Large intestine (tissue), 12 donors: ENCODE measurements at places on chromosomes 12 and 14. TPM values are rescaled to one million over a fixed set of nuclear protein-coding genes. Genes with fewer than 3 reads are reported as not detected.

GPR84 gene
- 0.16 TPM for polyA plus RNA-seq

KRT73 gene
- 0.97 TPM for polyA plus RNA-seq

TMEM253 gene
- 62.3 TPM for polyA plus RNA-seq

FRMD6 gene
- 10.3 TPM for polyA plus RNA-seq

EGLN3 gene
- 51.9 TPM for polyA plus RNA-seq

HSP90B1 gene
- 810 TPM for polyA plus RNA-seq

FGF6 gene
- 0.07 TPM for polyA plus RNA-seq

CAPZA3 gene
- 0.04 TPM for polyA plus RNA-seq

TCL1A gene
- polyA plus RNA-seq: 0.40 TPM

LBHD2 gene
- not detected for polyA plus RNA-seq

GRCh38 chr14:97640031-97640430 is 842.8 kb downstream of the VRK1 start:
- DNase-seq: no peak

GRCh38 chr12:102118874-102119273 is 1.0 kb downstream of the NUP37 start:
- DNase-seq: no peak

DNA sequence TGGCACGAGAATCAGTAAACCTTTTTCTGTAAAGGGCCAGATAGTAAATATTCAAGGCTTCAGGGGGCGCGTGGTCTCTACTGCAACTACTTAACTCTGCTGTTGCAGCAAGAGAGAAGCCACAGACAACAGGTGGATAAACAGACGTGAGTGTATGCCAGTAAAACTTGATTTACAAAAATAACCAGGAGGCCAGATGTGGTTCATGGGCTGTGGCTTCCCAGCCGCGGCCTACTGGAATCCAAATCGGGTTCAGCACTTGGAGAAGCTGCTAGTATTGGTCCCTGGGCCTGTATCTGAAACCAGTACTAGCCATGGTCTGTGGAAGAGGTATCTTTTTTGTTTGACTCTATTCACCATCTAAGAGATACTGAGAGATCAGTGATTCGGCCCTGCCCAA is 13.3 kb downstream of the PPP2R5C start:
- DNase-seq: no peak

- peak; percentile 98 for DNase-seq
Observed at GRCh38 chr14:96239711-96240141, 16.3 kb upstream of the BDKRB1 start.

- DNase-seq: no peak
Observed at GRCh38 chr12:6684609-6685008, 4.6 kb downstream of the ZNF384 start.

DNA sequence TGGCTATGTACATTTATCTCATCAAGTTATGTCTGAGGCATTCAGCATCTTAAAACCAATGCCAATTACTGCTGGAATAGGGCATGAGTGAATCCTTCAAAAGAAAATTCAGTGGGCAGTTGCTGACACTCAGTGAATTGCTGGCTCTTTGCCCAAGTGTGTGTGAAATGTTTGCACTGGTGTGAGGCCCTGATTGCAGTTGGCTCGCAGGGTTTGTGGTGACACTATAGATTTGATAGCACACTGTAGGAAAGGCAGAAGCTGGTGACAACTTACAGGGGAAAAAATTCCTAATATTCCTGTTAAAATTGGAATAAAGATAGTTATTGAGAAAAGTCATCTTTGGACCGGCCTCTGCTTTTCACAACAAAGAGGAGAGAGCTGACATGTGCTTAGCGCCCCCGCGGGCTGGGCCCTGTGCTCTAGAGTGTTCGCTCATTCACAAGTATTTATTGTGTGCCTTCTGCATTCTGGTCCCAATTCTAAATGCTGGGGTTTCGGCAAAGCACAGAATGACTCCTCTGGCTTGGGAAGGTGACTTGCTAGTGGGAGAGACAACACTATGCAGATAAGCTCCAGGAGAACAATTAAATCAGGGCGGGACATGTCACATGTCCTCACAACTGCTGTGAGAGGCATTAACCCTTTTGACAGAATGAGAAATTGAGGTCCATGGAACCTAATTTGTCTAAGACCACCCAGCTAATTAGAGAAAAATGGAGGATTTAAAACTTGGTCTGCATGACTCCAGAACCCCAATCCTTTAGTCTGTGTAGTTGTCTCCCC is 418.7 kb downstream of the NPAS3 start:
- peak; percentile 4 for DNase-seq

- DNase-seq: no peak
Observed at GRCh38 chr12:42162965-42163364, 18.3 kb upstream of the GXYLT1 start.

DNA sequence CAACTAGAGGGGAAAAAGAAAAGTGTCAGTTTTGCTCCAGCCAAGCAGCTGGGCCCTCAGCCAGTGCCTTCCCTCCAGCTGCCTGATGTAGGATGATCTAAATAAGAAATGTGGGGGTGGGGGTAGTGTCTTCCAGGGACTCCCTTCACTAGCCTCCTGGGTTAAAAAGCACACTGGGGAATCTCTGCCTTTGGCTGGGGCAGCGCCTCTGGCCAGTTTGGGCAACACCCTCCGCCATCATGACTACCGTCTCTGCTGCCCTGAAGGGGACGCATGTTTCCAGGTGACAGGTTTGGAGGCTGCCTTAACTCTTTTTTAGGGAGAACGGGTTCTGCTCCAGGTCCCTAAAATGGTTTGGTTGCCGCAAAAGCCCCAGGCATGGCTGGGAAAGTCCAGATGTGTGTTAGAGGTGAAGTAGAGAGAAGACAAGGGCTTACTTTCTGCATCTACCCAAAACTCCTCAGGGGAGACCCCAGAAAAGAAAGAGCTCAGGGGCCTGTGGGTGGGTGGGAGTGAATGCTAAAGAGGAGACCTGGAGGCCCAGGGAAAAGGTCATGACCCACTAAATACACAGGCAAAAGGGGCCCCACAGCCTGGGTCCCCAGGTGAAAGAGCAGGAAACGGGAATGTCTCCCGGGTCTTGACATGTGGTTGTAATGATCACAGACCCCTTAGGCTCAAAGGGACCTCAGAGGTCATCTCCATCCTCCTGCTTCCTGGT is 132.8 kb upstream of the CCND2 start:
- no peak for DNase-seq

GRCh38 chr12:122793685-122794106 is 19.3 kb downstream of the CCDC62 start:
- DNase-seq: peak; percentile 46

GRCh38 chr14:86521843-86522242 is 991.9 kb downstream of the FLRT2 start:
- no peak for DNase-seq

DNA sequence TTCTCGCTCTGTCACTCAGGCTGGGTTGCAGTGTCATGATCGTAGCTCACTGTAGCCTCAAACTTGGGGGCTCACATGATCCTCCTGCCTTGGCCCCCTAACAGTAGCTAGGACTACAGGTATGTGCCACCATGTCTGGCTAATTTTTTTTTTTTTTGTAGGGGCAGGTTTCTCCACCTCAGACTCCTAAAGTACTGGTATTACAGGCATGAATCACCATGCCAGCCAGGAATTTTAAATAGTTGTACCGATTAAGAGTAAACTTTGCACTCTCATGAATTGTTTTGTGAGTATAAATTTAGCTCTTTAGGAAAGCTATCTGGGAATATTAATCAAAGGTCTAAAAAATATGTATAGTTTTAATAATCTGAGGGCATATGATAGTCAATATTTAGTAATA is 25.5 kb downstream of the YEATS4 start:
- DNase-seq: no peak

DNA sequence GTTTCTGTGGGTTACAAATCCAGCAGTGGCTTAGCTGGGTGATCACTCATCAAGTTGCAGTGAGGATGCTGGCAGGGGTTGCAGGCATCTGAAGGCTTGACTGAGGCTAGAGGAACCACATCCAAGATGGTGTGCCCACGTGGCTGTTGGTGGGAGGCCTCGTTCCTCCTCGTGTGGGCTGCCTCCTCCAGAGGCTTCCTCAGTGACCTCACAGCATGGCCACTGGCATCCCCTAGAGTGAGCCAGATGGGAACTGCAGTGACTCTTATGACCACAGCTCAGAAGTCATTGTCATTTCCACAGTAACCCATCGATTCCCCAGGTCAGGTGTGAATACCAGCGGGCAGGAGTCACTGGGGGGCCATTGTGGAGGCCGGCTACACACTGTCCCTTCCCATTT is 17.8 kb downstream of the AACS start:
- DNase-seq: no peak

DNA sequence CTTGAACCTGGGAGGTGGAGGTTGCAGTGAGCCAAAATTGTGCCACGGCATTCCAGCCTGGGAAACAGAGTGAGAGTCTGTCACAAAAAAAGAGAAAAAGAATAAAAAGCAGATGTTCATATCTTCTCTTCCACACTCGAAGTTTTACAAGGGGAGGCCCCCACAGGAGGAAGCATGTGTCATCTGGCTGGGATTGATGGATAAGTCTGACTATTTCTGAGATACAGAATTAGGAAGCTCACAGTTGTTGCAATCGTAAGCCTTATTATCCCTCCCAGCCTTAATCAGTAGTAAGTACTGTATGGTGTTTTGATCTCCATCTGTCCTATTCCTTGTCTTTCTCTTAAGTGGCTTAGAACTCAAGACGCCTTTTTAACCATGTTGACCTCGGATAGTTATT is 31.9 kb upstream of the RASSF8 start:
- DNase-seq: no peak

DNA sequence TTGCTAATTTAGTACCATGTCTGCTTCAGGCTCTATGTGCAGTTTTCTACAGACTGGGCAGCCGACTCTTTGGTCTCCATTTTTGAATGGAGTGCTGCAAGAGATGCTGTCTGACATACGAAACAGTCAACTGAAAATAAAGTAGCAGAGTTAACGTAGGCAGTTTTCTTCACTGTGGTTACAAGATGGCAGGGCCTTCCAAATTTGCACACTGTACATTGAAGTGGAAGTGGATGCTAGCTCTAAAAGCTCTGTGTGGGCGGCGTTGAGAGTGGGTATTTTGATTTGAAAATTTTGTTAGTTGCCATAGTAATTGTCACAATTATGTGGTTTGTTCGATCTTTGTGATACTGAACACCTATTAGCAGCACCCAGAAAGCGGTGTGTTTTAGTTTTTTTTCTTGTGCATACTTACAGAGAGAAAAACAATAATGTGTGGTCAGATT is 154.9 kb upstream of the ATP2B1 start:
- DNase-seq: no peak

DNA sequence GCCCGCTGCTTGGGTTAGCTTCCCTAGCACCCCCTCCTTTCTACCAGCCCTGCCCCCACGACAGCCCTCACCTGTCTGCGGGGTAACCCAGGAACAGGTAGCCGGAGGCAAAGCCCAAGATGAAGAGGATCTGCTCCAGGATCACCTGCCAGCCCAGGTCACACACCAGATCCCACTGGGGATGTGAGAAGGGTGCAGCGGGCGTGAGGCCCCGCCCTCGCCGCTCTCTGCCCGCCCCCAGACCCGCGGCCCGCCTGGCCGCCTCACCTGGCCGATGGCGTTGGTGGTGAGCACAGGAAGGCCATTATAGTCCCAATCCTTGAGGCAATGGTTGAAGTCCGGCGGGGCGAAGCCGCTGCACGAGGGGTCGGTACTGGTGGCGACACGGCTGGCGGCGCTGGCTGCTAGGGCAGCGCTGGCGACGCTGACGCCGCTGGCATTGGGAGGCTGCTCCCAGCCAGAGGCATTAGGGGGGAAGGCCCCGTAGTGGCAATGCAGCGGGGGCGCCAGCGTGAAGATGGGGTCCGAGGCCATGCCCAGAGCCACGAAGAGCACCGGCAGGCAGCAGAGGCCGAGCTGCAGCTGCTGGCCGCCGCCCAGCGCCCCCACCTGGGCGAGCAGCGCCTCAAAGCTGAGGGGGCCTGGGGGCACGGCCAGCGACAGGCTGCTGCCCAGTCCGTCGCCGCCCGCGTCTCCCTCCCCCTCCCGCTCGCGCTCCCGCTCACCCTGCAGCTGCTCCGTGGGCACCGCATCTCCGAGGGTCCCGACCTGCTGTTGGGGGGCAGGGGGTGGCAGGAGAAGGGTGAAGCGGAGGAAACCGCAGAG is 794 bp downstream of the SLC22A17 start:
- peak; percentile 41 for DNase-seq

GRCh38 chr12:128305336-128305892 is 38.4 kb downstream of the TMEM132C start:
- DNase-seq: no peak

DNA sequence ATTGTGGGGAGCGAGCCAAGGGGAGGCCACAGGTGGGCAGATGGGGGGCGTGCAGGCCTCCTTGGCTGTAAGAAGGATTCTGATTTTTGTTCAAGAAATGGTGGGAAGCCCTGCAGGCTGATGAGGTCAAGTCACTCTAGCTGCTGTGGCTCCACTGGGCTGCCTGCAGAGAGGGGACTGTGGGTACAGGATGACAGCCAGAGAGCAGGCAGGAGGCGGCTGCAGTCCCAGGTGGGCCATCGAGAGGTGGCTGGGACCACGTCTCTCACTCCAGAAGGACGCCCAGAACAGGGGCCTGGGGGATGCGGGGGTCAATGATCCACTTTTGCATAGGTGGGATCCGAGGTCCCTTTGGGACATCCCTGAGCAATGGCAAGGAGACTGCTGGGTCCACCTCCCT is 9.1 kb downstream of the NCOR2 start:
- DNase-seq: no peak

DNA sequence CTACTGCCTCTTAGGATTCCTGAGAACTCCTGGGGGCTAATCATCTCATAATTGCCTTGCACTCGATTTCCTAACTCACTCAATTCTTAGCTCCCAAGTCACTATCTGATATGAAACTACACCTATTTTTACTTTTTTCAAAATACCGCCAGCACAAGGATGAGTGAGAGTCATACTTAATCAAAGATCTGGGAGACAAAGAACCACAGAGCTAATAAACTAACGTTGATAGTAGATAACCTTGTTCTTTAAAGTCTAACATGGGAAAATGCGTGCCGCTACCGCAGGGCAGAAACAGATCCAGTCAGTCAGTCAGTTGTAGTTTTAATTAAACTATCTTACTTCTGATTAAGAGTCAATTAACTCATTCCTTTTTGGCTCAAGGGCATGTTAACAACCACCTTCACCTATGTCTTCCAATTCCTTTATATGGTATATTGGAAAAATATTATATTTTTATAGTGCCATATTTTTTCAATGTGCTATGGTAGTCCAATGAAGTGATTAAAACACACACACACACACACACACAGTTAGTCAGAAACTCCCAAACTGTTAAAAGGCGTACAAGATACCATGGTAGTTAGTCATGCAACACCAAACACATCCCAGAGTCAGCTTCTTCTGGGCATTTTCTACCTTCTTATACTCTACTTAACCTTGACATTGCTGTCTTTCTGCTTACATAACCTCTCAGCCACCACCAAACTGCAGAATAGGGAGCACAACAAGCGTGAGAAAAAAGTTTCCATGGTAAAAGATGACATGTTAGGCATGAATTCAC is 114.0 kb downstream of the KLHL28 start:
- DNase-seq: no peak

DNA sequence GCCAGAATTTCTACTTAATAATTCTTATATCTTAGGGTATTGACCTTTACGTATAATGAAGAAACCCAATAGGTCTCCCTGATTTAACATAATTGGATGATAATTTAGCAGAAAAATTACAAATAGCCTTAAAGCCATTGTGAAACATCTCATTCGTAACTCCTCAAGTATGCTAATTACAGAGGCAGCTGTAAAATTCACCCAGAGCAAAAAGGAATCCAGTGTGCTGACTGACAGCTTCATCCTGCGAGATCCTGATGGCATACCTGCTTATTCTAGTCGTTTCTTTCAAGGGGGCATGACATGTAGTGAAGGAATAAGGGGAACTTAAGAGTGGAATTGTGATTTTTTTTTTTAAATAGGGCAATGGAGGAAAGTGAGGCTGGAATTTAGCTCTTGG is 291.5 kb downstream of the FUT8 start:
- no peak for DNase-seq

GRCh38 chr14:37480446-37481290 is 114.4 kb downstream of the FOXA1 start:
- DNase-seq: no peak
